T follicular helper cell (primary cell): ENCODE measurements at places on chromosomes 6 and 20.

- no peak for DNase-seq
These were observed 98.1 kb upstream of the AKAP12 start for GRCh38 chr6:151141685-151142084.

DNA sequence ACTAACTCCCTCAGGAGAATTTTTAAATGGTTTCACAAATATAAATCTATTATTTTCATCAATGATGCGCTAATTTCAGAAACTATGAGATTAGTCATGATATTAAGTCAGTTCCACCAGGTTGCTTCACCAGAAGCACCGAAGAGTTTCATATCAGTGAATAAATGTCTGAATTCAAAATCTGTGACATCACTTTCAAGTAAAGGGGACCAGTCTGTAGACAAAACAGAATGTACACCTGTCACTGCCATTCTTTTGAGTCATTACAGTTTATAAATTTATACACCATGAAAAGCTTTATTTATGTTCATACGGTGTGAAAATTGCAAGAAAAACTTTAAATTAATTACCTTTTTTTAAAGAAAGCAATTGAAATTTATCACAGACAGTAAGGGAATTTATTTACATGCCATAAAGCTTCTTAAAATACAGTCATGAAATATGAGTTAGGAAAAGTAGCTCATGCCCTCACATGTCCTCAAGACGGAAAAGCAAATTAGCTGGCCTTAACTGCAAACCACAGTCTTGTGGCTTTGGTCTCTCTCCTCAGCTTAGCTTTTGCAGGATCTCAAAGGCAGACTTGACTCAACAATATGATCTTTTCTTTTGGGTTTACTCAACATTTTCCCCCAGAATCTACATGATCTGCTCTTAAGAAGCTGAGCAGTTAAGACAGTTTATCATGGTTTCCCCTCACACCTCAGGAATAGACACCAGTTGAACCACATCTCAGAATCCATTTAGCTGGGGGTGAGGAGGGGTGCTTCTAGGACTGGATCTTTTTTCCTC, 177.7 kb upstream of the MCHR2 start:
- no peak for DNase-seq

DNA sequence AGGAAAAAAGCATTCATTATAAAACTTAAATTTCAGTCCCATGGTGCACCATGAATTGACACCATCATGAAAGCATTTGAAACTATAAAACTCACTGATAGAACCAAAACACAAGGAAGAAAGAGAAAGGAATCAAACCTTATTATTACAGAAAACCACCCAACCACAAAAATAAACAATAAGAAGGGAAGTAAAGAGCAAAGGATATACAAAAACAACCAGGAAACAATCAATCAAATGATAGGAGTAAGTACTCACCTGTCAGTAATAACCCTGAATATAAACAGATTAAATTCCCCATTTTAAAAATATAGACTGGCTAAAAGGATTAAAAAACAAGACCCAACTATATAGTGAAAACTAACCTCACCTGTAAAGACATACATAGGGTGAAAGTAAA, 5.8 kb downstream of the SLPI start:
- no peak for DNase-seq

- DNase-seq, result no peak
These were observed 115.6 kb downstream of the MTHFD1L start for GRCh38 chr6:150981095-150981494.

DNA sequence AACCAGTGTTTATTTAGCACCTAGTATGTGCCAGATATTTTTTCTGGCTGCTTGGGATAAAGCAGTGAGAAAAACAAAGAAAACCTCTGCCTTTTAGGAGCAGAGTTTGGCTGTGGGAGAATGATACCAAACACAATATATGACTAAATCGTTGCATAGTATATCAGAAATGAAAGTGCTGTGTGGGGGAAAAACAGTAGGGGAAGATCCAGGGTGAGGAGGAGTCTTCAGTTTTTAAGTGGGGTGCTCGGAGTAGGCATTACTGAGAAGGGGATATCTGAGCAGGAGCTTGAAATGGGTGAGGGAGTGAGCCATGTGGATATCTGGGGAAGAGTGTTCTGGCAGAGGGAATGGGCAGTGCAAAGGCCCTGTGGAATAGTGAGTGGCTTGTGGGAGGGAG, 23.0 kb downstream of the TAF8 start:
- no peak for DNase-seq

DNA sequence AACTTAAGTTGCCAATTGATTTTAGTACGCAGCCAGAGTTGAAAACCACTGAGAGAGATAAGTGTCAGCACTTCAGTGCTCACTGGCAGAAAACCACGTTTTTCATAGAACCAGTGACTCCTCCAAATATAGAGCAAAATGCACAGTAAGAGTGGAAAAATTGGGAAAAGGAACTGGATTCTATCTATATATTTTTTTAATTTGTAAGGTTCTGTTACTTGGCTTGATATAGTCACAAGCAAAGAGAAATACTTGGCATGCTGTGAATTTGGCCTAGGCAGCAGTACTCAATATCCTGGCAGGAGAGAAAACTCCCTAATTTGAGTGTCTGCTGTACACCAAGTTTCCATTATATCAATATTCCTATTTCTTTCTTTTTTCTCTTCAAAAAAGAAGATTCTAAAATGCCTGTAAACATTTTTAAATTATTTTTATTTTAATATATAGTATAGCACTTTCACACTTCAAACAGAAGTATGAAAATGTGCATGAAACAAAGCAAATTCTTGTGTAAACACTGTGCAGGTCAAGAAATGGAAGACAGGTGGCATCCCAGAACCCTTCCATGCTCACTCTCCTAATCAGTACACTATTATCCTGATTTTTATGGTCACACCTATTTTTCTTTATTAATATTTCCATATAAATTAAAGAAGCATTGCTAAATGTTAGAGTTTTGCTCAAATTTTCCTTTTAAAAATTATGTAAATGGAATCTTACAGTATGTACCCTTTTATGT, 561.8 kb upstream of the RNF217 start:
- DNase-seq, result no peak

DNA sequence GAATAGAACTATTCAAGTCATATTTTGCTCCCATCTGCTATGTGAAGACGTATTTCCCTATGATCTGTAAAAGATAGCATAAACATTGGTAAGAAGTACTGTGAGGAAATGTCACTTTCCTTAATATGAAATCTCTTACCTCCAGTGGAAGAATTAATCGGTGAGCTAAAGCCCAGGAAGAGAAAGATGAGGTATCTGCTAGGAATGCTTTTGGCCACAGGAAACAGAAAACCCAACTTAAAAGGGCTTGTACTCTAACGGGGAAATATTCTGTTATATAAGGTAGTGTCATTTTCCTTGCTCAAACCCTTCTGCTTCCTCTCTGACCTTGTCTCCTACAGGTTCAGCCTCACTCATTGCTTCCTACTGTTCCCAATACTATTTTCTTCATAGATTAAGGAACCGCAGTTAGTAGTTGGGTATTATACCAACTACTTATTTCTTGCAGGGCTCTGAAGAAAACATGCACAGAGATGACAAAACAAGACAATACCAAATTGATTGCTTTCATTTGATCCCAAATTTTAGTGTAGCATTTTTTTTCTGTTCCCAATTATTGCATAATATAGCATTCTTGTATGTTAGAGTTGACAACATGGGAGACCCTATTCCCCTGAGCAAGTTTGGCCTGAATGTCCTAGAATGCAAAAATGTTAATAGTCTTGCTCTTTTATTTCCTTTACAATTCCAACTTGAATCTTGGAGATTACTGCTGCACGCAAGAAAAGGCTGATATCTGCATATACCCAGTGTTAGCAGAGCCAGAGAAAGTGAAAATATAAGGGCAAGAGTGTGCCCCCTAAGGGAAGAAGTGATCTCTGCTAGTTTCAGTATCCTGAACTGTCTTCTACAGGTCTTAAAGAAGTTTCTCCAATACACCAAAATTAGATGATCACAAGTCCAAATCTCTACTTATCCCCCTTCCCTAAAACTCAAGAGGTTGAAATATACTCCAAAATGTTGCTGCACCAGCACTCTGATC, 65.3 kb downstream of the AFG1L start:
- DNase-seq, result no peak

DNA sequence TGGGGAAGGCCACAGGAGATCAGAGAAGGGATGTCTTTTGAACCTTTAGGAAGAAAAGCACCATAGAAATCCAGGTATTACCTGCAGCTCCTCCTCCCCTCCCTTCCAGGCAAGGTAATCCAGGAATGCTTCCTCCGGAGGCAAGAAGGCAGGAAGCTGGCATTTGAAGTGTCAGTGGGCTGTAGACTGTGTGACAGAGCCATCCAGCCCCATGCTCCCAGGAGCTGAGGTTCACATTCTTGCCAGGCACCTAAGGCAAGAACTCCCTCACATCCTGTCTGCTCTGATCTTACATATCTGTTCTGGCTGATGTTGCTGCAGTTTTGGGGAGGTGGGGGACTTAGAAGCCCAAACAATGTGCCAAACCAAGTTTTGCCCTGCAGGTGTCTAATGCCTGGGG, 27.8 kb upstream of the SCUBE3 start:
- DNase-seq, result no peak

- no peak for DNase-seq
These were observed 208.7 kb upstream of the PRND start for GRCh38 chr20:4512891-4513550.

DNA sequence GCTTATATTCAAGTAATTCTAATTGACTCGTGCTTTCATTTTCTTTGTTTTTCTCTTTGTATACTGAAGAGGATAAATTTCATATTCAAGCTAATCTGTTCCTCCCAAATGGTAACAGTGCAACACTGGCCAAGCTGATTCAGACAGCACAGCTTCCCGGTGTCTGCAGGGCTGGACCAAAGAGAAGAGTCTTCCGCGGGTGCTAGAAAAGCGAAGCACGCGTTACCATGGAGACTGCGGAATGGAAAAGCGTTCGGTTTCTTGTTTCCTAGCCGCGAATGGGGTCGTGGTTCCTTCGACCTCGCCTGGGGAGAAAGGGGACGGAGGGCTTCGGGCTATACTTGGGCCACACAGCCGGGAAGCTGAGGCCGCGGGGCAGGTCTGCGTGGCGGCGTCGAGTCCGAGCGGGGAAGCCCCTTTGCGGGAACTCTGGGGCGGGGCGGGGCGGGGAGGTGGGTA, 6.2 kb upstream of the ZNF311 start:
- peak; percentile 23 for DNase-seq

GRCh38 chr6:84107495-84107894, 73.9 kb downstream of the MRAP2 start:
- no peak for DNase-seq

DNA sequence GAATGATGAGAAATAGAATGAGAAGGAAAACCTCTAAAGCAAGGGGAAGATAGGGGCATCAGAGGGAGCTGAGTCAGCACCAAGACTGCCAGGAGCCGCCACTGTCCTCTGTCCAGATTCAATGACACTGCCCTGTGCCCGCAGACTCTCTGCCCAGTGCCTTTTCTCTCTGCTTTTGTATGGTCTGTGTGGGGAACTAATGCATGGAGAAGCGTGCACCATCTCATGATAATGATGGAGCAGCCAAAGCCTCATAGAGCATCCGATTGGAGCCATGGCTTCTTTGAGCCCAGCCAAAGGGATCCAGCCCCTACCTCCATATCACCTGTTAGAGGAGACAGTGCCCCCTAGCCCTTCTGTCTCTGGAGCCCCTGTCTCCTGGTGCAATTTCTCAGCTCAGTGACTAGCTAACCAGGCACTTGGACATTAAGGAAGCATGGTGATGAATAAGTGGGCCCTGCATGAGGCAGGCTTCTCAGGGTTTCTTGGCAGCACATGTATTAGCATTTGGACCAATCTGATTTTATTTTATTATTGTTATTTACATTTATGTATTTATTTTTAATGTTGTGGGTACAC, 6.5 kb upstream of the PFDN4 start:
- DNase-seq, result no peak
